Progenitor cell of endocrine pancreas (in vitro differentiated cells): ENCODE measurements at places on chromosomes 4 and X.

- DNase-seq: no peak
Measured at GRCh38 chrX:6244666-6245065, 16.0 kb upstream of the NLGN4X start.

DNA sequence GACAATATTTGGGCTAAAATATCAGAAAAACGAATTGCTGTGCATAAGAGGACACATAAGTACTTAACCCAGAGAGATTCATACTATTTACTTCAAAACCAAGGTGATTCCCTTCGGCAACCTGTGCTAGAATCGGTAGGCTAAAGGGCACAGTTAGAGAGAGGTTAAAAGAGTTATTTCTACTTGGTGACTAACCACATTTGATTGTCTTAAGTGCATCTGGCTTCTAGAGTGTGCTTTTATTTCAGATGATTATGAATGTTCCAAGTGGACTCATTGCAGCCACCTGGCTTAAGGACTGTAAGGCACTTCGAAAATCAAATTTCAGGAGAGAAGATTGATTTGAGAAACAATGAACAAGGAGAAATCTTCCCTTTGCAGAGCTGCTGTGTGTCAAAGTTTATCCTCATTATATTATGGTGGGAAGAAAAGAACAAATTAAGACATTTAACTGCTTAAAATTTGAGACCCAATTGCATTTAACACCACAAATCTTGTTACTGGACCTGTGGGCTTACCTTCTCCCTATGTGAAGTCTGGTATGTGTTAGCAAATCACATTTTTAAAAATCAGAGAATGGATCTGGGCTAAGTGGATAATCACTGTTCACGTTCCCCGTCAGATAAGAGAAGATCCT is 34.0 kb downstream of the PHOX2B start:
- no peak for DNase-seq

GRCh38 chr4:25441519-25442117 is 64.6 kb downstream of the ANAPC4 start:
- DNase-seq: peak; percentile 30

- DNase-seq: no peak
Measured at GRCh38 chr4:135927651-135928050, 1604.6 kb downstream of the PCDH18 start.

- DNase-seq: no peak
Measured at GRCh38 chrX:18624599-18624998, 47.3 kb downstream of the RS1 start.

- DNase-seq: no peak
Measured at GRCh38 chr4:56127716-56128115, 179.0 kb downstream of the CEP135 start.

DNA sequence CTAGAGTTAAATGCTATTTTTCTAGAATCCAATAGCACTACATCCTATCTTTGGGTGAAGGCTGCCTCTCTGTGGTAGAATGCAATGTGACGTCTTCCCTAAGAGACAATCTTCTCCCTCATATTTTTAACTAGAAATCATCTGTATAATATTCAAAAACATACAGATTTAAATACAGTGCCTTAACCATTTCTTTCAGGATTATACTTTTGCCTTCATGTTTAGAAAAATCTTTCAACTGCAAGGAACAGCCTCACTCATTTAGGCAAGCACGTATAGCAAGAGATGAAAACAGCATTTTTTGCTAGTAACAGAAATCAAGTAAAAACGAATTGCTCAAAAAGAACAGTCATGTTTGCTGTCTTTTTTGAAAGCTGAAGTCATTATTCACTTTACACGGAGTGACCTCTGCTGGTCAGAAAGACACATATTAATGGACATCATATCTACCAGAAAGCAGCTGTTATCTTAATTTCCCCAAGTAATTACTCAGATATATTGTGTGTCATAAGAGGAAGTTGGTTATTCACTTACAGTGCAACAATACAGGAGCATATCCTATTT is 422.3 kb downstream of the STPG2 start:
- DNase-seq: no peak

DNA sequence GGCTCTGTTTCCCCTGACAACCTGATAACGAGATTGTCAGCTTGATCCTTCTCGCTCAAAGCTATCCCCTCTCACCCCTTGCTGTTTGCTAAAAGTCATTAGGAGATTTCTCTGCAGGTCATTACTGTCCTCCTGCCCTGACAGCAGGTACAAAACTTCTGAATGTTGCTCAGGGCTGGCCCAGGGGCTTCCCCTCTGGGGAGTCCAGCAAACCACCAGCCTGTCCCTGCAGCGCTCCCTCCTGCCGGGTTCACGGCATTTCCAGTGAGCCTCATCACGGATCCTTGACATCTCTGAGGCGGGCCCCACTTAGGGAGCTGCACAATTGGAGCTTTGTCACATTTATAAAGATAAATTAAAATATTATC is 5.2 kb upstream of the SORCS2 start:
- no peak for DNase-seq

- no peak for DNase-seq
Measured at GRCh38 chr4:109169170-109169569, 133.3 kb downstream of the COL25A1 start.

DNA sequence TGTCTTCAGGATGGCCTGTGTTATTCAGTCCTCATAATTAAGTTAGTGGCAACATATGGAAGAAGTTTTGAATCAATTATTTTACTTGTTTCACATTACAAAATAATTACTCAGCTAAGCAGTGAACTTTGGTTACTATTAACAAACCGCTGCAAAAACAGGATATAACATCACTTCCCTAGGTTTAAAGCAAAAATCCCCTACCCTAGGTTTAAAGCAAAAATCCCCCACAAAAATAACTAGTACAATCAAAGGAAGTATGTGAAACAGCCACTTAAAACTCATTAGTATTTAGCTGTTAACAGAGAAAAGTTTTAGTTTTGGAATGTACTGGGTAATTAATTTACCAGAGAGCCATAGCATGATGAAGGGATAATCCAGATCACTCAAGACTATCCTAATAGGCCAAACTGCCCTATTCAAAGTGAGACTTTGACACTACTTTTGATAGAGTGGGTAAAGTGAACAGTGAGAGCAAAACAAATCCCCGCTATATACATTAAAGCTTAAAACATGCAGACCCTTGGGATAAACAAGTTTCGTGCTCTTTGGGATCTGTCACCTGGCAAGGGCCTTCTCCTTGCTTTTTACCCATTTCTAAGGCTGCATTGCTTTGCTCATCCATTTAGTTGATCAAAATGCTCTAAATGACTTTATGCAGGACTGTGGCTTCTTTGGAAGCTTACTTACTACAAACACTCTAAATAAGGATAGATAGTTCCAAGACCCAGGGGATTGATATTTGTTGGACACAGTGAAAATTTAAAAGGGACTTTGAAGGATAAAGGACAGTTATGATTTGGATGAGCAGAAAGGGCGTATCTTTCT is 36.4 kb upstream of the GPR174 start:
- no peak for DNase-seq

GRCh38 chr4:128394778-128395177 is 107.2 kb upstream of the PGRMC2 start:
- no peak for DNase-seq

DNA sequence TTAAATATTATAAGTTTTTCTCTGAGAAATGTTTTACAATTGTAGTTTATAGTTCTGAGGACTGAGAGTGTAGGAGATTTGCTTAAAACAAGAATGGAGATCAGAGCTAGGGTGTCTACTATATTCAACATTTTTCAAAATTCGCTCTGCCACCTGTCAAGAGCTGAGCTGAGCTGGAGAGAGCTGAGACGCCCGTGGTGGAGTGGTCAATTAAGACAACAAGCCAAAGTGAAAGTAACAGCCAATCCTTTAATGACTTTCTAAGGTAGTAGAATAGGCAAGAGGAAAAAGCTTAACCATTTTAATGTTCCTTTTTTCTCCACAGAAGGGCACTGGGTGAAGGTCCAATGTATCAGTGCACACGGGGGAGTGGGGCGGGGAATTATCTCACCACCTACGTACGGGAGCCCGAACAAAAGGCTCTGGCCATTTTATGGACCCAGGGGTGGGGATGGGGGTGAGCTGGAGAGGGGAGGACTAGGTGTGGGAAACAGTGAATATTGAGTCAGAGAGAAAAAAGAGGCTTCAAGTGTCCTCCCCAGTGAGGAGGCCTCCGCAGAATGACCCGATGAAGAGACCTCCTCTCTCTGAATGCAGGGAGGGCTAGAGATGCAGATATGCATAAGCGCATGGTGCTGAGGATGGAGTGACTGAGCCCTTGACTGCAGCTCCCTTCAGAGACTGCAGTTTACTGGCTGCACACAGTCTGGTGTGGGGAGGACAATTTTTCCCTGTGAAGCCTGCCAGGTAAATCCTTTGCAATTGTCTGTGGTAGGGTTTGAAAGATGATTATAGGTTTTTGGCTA is 60.8 kb downstream of the SPCS3 start:
- no peak for DNase-seq

- DNase-seq: no peak
Measured at GRCh38 chr4:109969919-109970318, 57.2 kb downstream of the EGF start.

DNA sequence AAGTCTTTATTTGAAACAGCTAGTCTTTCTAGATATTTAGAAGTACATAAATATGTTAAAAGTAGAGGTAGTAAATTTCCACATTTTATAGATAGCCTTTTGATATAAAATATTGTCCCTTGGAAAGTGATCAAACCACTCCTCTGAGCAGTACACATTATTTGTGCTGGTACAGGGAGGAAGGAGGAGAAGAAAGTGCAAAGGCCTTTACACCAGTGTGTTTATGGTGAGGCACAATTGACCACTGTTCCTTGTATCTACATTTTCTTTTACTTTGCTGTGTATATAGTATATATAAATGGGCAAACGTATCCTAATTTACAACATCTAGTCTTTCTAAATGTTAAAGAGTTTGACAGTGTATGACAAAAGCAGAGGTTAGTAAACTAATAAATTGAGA is 39.9 kb downstream of the CXCL8 start:
- DNase-seq: no peak

- DNase-seq: no peak
Measured at GRCh38 chr4:32988165-32988811, 2268.1 kb downstream of the PCDH7 start.

GRCh38 chrX:42220083-42220482 is 296.7 kb upstream of the CASK start:
- DNase-seq: no peak

- DNase-seq: no peak
Measured at GRCh38 chr4:73607375-73608033, 12.7 kb downstream of the RASSF6 start.

- no peak for DNase-seq
Measured at GRCh38 chrX:53449632-53450031, 15.5 kb upstream of the HSD17B10 start.

DNA sequence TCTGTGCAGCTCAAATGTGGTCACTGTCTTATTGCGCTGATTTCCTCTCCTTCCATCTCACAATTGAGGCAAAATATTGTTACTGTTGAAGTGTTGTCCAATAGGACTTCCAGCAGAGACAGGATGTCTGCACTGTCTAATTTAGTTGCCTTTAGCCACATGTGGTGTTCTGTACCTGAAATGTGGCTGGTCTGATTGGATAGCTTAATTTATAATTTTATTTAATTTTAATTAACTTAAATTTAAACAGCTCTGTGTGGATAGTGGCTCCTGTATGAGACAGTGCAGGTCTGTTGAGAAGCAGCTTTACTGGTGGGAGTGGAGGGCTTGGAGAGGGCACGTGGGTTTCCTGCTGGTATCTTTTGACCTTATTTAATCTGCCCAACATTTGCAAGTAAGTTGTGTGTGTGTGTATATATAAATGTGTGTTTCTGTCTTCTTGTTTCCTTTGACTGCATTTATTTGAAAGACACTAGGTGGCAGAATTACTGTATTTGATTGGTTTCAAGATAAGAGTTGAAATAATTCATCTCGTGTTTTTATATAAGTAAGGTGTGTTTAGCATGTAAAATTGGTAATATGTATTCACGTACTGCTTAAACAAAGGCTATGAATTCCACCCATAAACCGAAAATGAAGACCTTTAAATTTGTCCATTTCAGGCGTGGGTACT is 55.3 kb upstream of the MSANTD1 start:
- DNase-seq: no peak

DNA sequence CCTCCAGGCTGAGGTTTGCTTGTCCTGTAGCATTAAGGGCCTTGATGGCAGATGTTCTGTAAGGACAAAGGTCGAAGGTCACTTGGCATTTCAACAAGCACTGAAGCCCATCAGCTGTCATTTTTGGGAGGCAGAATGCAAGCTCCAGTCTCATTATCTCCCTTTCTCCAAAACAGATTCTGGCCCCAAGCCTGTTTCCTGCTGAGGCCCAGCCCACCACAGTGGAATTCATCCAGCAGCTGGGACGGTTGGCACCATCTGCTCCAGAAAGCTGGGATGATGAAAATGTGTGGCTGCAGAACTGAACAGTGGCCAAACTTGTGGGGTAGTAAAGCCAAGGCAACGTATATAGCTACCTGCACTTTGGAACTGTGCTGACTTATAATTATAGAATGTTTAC is 17.7 kb upstream of the PPEF2 start:
- DNase-seq: no peak

DNA sequence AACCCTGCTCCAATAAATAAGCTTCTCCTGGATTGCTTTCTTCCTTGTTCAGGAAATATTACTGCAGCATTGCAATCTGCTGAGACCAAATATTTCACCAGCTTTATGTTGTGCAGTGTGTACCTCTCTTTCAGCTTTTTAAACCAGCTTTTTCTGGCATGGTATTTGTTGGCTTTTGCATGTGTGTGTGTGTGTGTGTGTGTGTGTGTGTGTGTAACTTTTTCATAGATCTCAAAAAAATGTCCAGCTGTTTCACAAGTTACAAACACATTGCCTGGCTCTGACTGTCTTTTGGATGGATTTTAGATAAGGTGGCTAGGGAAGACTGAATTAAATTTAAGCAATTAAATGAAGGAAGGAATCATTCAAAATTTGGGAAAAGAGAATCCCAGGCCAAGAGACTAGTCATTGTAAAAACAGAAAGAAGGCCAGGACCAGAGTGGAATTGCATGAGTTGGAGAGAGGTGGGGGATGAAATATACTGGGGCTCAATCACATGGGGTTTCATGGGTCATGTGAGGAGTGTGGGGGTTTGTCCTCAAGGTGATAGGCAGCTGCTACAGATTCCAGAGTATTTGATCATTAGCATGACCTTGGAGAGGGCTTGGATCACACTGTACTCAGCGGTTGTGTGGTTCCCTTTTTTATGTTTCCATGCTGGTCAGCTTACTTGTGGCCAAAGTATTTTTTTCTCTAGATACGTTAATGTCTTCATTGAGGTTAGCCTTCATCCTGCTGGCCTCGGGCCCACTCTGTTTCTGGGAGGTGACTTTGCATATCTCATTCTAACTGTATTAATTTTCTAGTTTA is 357.7 kb upstream of the BOD1L1 start:
- no peak for DNase-seq
